ENCODE measurements at places on chromosomes 2 and 18. TPM values are rescaled to one million over a fixed set of nuclear protein-coding genes. Genes with fewer than 3 reads are reported as not detected.

DNA sequence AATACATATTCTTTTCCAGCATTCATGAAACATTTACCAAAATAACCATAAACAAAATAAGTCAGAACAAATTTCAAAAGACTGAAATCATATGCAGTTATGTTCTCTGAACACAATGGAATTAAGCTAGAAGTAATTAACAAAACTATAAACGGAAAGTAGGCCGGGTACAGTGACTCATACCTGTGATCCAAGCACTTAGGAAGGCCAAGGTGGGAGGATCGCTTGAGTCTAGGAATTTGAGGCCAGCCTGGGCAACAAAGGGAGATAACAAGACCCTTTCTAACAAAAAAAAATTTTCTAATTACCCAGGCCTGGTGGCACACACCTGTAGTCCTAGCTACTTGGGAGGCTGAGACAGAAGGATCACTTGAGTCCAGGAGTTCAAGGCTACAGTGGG, 14.9 kb downstream of the ATAD2B start:
- DNase-seq: no peak

KLHL41 gene
- 2.6 TPM for total RNA-seq

DNA sequence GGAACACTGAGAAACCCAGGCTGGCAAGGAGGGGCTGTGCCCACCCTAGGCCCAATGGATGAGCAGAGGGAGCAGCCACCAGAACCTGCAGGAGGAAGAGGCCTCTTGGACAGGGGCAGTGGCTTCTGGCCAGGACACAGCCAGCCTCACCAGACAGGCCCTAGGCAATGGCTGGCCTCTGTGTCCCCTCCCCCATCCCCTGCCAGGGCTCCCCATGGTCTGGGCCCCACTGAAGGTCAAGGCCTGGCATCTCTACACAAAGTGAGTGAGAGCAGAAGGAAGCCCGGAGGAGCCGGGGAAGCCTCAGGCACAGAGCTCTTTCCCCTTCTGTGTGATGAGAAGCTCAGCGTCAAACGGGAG, 6.3 kb downstream of the PRLH start:
- DNase-seq: no peak

DNA sequence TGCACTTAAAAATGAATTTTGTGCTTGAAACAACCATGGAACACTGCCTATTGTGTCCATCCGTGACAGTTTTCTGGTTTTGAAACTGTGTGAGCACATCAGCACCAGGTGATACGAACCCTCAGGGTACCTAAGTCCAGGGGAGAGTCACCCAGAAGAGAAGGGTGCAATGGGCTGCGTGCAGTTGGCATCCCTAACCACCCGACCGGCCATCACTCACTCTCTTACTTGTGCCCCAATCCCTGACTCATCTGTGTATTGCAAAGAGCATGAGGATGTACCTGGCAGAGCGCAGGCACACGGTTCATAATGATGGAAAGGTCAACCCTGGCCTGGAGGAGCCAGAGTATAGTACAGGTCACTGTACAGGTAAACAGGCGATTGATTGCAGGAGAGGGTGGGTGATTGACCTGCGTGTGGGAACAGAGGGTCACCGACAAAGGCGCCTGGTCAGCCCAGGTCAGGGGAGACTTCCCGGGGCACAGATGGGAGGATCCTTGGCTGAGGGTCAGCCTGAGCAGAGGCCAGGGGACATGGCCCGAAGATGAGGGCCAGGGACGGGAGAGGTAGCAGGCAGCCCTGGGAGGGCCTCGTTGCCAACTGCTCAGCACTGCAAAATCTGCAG, 160.3 kb downstream of the SEPTIN10 start:
- DNase-seq: no peak

NEDD4L gene
- 160 TPM for total RNA-seq

ACVR1C gene
- total RNA-seq: 0.45 TPM

GRCh38 chr2:159633219-159633618, 16.9 kb upstream of the BAZ2B start:
- no peak for DNase-seq
